ENCODE measurements at places on chromosomes 16 and 17. TPM values are rescaled to one million over a fixed set of nuclear protein-coding genes. Genes with fewer than 3 reads are reported as not detected.

- H3K36me3 ChIP-seq: peaks cover under 1% of the 10 kb centered on the region
- no peak overlapping the region for H3K27ac ChIP-seq
- DNase-seq: no peak
- peaks cover 12% of the 10 kb centered on the region for H3K27me3 ChIP-seq
- H3K4me3 ChIP-seq: peak overlapping the region; percentile 92
These were observed 894 bp downstream of the RNF227 start for GRCh38 chr17:7915179-7915610.

- H3K27ac ChIP-seq: no peak overlapping the region
- peak; percentile 90 for DNase-seq
- no peaks in the 10 kb centered on the region for H3K36me3 ChIP-seq
- no peaks in the 10 kb centered on the region for H3K4me1 ChIP-seq
These were observed 6.6 kb downstream of the PHB1 start for GRCh38 chr17:49407981-49408501.

GRCh38 chr17:69367298-69367697 lies 40.4 kb upstream of the ABCA5 start:
- H3K4me1 ChIP-seq: no peaks in the 10 kb centered on the region
- DNase-seq: no peak
- no peak overlapping the region for H3K4me3 ChIP-seq

DNA sequence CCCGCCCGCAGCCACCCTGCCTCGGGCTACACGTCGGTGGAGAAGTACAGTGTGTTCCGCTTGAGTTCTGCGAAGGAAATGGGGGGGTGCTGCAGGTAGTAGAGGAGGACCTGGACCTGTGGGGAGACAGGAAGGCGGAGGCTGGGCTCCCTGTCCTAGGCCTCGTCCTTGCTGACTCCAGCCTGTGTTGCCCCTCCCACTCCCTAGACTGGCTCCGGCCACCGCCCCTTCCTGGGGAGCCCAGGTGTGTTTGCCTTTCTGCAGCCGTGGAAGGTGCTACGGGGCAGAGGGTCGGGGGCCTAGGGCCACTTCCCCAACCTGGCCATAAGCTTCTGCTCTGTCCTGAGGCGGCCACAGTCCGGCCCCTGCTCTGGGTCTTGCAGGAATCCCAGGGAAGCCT lies 9.1 kb downstream of the TIMM22 start:
- DNase-seq: no peak
- H3K36me3 ChIP-seq: no peaks in the 10 kb centered on the region
- no peak overlapping the region for H3K4me3 ChIP-seq

The SDK2 gene
- 12.3 TPM for total RNA-seq

- H3K36me3 ChIP-seq: no peaks in the 10 kb centered on the region
- H3K4me3 ChIP-seq: peak overlapping the region; percentile 66
- peaks cover 26% of the 10 kb centered on the region for H3K4me1 ChIP-seq
- H3K27ac ChIP-seq: peak overlapping the region; percentile 93
- H3K27me3 ChIP-seq: peaks cover 7% of the 10 kb centered on the region
These were observed 27.0 kb upstream of the DHX8 start for GRCh38 chr17:43456661-43457361.

DNA sequence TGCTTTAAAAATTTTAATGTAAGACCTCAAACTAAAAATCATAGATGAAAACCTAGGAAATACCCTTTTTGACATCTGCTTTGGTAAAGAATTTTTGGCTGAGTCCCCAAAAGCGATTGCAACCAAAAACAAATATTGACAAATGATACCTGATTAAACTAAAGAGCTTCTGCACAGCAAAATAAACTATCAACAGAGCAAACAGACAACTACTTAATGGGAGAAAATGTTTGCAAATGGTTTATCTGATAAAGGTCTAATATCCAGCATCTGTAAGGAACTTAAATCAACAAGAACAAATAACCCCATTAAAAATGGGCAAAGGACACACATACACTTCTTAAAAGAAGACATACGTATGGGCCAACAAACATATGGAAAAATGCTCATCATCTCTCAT lies 242.5 kb downstream of the BCAS3 start:
- no peak for DNase-seq
- H3K27ac ChIP-seq: no peak overlapping the region
- H3K36me3 ChIP-seq: peaks cover 8% of the 10 kb centered on the region
- H3K4me3 ChIP-seq: no peak overlapping the region
- peaks cover 3% of the 10 kb centered on the region for H3K4me1 ChIP-seq
- H3K27me3 ChIP-seq: no peaks in the 10 kb centered on the region

DNA sequence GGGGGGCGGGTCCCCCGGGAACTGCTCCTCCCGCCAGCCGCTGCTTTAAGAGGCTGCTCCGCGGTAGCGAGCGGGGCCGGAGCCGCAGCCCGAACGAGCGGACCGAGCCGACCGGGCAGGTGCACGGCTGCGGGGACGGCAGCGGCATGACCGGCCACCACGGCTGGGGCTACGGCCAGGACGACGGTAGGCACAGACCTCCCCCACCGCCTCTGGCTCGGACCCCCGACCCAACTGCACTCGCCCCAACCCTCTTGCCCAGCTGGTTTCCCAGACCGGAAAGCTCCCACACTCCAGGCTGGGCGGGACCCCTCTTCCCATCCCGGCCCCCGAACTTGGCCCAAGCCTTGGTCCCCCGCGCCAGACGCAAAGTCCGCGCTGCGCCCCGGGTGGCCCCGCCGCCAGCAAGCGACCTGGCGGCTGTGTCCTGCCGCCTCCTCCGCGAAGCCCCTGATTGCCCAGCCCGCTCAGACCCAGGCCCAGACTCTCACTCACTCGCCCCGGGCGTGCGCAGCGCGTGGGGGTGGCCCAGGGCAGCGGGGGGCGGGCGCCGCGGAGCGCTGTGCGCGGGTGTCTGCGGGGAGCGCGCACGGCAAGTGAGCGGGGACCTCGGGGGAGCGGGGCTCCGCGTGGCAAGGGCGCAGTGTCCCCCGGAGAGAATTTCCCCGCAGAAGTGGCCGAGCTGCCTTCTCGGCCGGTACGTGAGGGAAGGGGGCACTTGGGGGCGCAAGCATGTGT lies at the start of gene CA7:
TSS of gene CA7 (plus strand) at position 73 of the 738 bp plus-strand sequence. CDS start at position 147, 74 bp downstream.
- no peak for DNase-seq
- peaks cover 16% of the 10 kb centered on the region for H3K27me3 ChIP-seq
- H3K36me3 ChIP-seq: no peaks in the 10 kb centered on the region

GRCh38 chr16:84357191-84357651 lies 11.1 kb upstream of the ATP2C2 start:
- no peaks in the 10 kb centered on the region for H3K36me3 ChIP-seq
- H3K4me1 ChIP-seq: peaks cover 3% of the 10 kb centered on the region
- no peak overlapping the region for H3K4me3 ChIP-seq
- no peak overlapping the region for H3K27ac ChIP-seq
- H3K27me3 ChIP-seq: no peaks in the 10 kb centered on the region
- no peak for DNase-seq

DNA sequence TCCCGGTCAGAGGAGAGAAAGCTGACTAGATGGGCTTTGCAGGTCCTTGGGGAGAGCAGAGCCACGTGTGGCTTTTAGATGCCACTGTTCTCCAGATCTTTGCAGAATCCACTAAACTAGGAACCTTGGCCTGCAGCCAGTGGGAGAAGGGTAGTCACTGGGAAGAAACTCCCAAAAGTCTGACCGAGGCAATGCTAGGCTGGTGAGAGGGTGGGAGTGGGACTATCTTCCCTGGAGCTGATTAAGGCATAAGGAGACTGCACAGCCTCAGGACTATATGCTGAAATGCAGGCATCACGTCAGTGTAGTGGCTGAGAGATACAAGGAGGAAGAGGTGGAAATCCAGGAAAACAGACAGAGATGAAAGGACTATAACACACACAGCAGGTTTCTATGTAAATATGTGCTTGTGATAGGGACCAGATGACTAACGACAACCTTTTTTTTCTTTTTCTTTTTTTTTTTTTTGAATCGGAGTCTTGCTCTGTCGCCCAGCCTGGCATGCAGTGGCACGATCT lies 2.2 kb upstream of the GSDMA start:
- DNase-seq: no peak
- H3K27ac ChIP-seq: no peak overlapping the region
- H3K27me3 ChIP-seq: peaks cover 2% of the 10 kb centered on the region
- no peaks in the 10 kb centered on the region for H3K36me3 ChIP-seq
- peaks cover 2% of the 10 kb centered on the region for H3K4me1 ChIP-seq
- H3K4me3 ChIP-seq: no peak overlapping the region

The C1QTNF8 gene
- total RNA-seq: not detected

The DNAAF8 gene
- total RNA-seq: 0.59 TPM

The VAT1L gene
- 17.9 TPM for total RNA-seq

The MIEF2 gene
- 7.4 TPM for total RNA-seq

- H3K27ac ChIP-seq: no peak overlapping the region
- H3K36me3 ChIP-seq: no peaks in the 10 kb centered on the region
- DNase-seq: no peak
- H3K27me3 ChIP-seq: peaks cover 7% of the 10 kb centered on the region
- H3K4me1 ChIP-seq: peaks cover 10% of the 10 kb centered on the region
- no peak overlapping the region for H3K4me3 ChIP-seq
These were observed 13.4 kb downstream of the FBF1 start for GRCh38 chr17:75927286-75927922.

The TMIGD1 gene
- not detected for total RNA-seq

DNA sequence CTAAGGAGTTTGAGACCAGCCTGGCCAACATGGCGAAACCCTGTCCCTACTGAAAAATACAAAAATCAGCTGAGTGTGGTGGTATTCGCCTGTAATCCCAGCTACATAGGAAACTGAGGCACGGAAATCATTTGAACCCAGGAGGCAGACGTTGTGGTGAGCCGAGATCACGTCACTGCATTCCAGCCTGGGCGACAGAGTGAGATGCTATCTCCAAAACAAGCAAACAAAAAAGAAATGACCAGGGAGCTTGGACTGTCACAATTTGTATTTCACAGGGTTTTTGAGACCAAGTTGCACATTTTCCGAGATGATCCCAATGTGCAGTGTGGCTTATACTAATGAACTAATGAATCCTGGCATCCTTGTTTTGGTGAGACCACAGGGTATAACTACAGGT lies 156.5 kb downstream of the SLC39A11 start:
- no peak for DNase-seq
- H3K4me1 ChIP-seq: peaks cover 12% of the 10 kb centered on the region
- no peak overlapping the region for H3K4me3 ChIP-seq
- no peak overlapping the region for H3K27ac ChIP-seq
- H3K36me3 ChIP-seq: no peaks in the 10 kb centered on the region

The GRAP gene
- 0.64 TPM for total RNA-seq

- no peak overlapping the region for H3K4me3 ChIP-seq
- H3K27me3 ChIP-seq: peaks cover 1% of the 10 kb centered on the region
- no peaks in the 10 kb centered on the region for H3K4me1 ChIP-seq
- H3K36me3 ChIP-seq: no peaks in the 10 kb centered on the region
- no peak overlapping the region for H3K27ac ChIP-seq
- no peak for DNase-seq
These were observed 57.8 kb downstream of the HLF start for GRCh38 chr17:55322453-55322985.

GRCh38 chr17:61551255-61551742 lies 39.7 kb downstream of the NACA2 start:
- no peak overlapping the region for H3K4me3 ChIP-seq
- H3K27ac ChIP-seq: no peak overlapping the region
- DNase-seq: no peak
- no peaks in the 10 kb centered on the region for H3K4me1 ChIP-seq
- H3K27me3 ChIP-seq: no peaks in the 10 kb centered on the region
- no peaks in the 10 kb centered on the region for H3K36me3 ChIP-seq

- no peak overlapping the region for H3K27ac ChIP-seq
- H3K27me3 ChIP-seq: peaks cover 13% of the 10 kb centered on the region
- H3K4me3 ChIP-seq: no peak overlapping the region
- H3K36me3 ChIP-seq: no peaks in the 10 kb centered on the region
- DNase-seq: no peak
These were observed 13.3 kb upstream of the MRPL38 start for GRCh38 chr17:75917917-75918445.

- DNase-seq: no peak
- H3K36me3 ChIP-seq: no peaks in the 10 kb centered on the region
- no peak overlapping the region for H3K4me3 ChIP-seq
- H3K4me1 ChIP-seq: peaks cover 1% of the 10 kb centered on the region
- H3K27ac ChIP-seq: no peak overlapping the region
- peaks cover 3% of the 10 kb centered on the region for H3K27me3 ChIP-seq
These were observed 150.4 kb downstream of the SPECC1 start for GRCh38 chr17:20159406-20160069.

DNA sequence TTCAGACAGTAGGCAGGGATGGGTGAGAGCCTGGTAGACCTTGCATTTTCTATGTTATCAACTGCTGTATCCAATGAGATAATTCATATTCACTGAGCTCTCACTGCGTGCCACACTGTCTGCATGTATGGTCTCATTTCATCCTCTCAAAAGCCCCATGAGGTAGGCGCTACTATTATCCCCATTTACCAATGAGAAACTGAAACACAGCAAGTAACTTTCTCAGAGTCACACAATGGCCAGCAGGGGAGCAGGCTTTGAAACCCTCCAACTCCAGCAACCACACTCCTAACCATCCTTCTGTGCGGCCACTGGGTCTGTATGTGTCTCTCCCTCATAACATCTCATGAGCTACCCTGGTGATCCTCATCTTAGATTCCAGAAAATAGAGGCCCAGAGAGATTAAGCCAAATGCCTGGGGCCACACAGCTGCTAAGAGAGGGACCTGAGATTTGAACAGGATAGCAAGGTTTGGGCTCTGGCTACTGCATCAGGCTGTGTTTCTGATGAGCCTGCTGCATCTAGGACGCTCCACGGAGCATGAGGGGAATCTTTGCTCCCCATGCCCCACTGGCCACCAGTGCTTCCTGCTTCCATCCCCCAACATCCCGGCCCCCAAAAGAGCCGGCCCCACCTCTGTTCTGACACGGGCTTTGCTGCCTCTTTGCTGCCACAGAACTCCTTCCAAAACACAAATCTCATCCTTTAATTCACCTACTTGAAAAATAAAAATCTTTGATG lies 3.2 kb downstream of the CCR7 start:
- H3K4me1 ChIP-seq: peaks cover 28% of the 10 kb centered on the region
- no peak overlapping the region for H3K4me3 ChIP-seq
- H3K27ac ChIP-seq: no peak overlapping the region
- H3K27me3 ChIP-seq: peaks cover 4% of the 10 kb centered on the region
- no peak for DNase-seq
- H3K36me3 ChIP-seq: no peaks in the 10 kb centered on the region

The SOST gene
- not detected for total RNA-seq

GRCh38 chr16:58428621-58429542 lies 36.6 kb downstream of the GINS3 start:
- H3K27me3 ChIP-seq: peaks cover 2% of the 10 kb centered on the region
- DNase-seq: no peak
- H3K4me3 ChIP-seq: no peak overlapping the region
- H3K4me1 ChIP-seq: peaks cover 2% of the 10 kb centered on the region
- H3K27ac ChIP-seq: no peak overlapping the region
- H3K36me3 ChIP-seq: peaks cover 12% of the 10 kb centered on the region

Data from glutamatergic neuron (in vitro differentiated cells).